ENCODE measurements at places on chromosomes 16 and 17.

- no peak for DNase-seq
Measured at GRCh38 chr17:43882761-43883415, 24.4 kb downstream of the MPP2 start.

DNA sequence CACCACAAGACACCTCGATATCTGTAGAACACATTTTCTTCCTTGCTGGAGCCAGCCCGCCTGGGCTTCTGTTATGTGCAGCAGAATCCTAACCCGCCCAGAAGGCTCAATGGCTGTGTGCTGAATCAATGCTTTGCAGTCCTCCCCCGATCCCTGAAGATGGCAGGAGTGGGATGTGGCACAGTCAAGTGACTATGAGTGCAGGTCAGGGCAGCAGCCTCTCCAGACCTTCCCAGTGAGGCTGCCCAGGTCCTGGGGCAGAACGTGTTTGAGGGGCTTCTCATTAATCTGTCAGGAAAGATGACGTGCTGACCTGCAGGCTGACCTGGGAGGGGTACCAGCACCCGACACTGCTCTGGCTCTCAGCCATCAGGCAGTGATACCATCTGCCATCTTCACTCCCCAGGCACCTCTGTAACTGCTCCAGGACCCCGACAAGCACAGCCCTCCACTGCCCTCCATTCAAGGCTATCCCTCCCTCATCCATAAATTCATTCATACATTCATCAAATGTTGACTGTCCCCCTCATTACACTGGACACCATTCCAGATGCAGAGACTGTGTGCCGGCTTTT is 35.2 kb downstream of the LRRC75A start:
- no peak for DNase-seq

- no peak for DNase-seq
Measured at GRCh38 chr16:87134628-87134995, 182.6 kb downstream of the C16orf95 start.

DNA sequence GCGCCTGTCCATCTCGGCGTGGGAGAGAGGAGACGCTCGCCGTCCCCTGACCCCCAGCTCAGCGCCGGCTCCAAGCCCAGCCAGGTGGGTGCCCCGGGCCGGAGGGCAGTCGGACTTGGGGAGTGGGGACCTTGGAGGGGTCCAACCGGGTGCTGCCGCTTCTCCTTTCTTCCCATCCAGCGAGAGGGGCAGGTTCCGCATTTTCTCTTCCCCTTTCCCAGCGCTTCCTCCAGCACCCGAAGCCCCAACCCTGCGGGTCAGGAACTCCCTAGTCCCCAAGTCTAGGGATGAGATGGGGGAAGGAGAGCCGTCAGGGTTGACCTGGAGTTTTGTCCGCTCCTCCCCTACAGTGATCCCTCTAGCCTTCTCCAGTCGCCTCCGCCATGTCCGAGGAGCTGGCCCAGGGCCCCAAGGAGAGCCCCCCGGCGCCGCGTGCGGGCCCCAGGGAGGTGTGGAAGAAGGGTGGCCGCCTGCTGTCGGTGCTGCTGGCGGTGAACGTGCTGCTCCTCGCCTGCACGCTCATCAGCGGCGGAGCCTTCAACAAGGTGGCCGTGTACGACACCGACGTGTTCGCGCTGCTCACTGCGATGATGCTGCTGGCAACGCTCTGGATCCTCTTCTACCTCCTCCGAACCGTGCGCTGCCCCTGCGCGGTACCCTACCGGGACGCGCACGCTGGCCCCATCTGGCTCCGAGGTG is at the start of gene OTOP2:
TSS of gene OTOP2 (plus strand) at position 24 of the 699 bp plus-strand sequence. CDS start at position 384, 360 bp downstream.
- no peak for DNase-seq

- DNase-seq = no peak
Measured at GRCh38 chr17:73121506-73121905, 29.0 kb upstream of the SLC39A11 start.

DNA sequence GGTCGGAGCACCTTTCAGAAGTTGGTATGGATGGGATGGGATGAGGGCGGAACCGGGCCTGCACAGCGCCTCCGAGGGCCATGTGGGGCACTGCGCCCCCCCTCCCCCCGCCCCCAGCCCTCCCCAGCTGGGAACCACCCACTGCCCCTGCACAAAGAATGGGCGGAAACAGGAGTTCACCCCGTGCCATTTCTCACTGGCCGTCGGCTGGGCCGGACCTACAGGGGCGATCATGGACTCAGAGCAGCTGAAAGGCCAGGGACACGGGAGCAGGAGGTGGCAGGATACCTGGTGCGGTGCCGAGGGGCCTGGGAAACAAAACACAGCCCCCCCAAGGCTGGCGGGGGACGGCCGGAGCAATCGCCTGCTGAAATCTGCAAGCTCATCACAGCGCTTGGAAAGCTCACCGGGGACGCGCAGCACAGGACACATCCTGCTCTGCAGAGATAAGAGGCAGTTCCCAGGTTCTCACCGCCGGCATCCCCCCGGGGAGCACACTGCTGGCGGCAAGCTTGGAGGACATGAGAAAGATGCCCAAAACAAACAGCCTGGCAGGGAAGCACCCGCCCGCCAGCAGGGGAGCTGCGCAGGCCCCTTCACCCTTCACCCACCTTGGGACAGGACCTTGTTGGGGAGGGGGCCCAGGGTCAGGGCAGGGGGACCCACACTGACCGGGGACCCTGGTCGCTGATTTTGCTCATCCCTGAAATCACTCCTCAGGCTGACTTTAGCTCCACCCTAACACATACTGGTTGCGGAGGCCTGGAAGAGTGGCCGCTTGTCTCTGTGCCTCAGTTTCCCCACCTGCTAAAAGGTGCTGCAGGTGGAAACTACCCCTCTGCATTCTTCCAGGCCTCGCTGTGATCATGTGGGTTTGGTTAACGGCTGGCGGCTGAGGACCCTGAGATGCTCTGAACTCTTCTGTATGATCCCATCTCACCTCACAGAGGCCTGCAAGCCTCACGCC is 263.9 kb downstream of the C16orf95 start:
- DNase-seq = no peak

DNA sequence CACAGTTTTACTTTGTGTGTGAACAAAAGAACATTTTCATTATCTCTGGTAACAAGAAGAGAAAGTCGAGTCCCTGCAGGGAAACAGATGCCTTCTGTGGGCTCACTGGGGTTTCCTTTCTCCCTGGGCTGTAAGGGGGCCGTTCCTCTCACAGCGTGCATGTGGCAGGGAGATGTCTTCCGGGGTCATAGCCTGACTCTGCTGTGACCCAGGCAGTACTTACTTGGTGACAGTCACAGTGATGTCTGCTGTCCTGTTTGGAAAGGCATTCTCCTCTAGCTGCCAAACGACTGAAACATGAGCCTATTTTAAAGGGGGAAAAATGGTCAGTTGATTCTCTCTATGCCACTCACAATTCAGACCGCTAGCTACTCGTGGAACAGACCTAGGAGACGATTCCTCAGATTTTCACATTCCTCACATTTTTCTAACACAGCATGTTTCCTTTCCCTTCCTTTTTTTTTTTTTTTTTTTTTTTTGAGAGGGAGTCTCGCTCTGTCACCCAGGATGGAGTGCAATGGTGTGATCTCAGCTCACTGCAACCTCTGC is 7.3 kb downstream of the HASPIN start:
- no peak for DNase-seq

DNA sequence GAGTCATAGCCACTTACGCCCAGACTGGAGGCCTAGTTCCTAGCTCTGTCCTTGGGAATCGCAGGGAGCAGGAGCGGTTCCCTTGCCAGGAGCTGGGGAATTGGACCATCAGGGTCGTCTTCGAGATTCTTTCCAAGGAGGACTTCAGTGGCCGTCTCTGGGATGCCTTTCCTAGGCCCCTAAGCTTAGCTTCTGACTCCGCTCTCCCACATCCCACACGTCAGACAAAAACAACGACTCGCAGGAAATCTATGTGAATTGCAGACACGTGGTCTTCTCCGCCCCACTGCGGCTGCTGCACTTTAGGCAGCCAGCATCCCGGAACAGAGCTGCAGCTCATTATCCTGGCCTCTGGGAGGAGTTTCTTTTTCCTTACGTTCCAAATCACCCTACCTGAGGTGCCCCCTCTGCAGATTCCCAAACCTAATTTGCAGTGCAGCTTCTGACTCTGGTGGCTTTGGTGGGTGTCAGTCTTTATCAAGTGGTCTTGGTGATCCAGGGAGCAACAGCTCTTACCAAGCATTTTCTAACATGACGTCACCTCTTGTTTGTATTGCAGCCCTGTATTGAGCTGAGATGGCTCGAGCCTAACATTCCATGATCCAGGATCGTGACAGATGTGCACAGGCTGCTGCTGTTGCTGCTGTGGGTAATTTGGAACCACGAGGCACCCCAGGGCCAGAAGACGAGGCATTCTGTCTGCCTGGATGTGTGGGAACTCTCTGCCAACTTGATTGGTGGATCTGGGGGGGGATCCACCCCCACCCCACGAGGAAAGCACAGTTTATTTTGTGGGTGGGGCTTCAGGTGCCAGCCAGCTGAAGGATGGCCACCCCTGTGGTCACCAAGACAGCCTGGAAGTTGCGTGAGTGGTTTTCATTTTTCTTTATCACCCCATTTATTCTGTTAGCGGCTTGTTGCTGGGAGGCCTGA is 1.1 kb downstream of the KATNB1 start:
- DNase-seq = peak; percentile 56

DNA sequence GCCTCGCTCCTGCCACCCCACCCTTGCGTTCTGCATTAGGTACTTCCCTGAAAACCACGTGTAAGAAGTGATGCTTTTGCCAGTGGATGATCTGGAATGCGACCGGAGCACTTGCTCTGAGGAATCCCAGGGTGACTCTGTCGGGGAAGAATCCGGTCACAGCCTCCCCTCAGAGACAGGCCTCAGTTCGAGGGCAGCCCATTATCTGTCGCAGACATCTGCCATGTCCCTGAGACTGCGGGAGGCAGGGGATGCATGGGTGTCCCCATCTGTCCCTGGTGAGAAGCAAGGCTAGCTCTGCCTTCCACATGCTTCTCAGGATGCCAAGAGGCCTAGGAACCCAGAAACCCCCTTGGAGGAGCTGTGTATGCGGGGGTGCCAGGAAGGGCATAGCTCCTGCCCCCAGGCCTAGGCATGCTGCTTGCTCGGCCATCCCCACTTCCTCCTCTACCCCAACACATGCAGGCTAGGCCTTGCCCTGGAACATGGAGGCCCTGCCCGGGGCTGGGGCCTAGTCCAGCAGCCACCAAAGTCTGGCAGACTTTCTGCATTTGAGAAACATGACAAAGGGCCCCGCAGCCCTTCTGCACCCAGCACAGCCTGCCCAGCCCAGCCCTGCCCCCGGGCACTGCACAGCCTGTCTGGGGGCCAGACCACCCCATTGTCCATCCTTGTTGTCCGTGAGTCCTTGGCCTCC is 20.5 kb downstream of the MNT start:
- DNase-seq = no peak
